ENCODE measurements at places on chromosomes 12 and 14.

GRCh38 chr12:88113871-88114270 is 28.0 kb downstream of the CEP290 start:
- no peak for DNase-seq

DNA sequence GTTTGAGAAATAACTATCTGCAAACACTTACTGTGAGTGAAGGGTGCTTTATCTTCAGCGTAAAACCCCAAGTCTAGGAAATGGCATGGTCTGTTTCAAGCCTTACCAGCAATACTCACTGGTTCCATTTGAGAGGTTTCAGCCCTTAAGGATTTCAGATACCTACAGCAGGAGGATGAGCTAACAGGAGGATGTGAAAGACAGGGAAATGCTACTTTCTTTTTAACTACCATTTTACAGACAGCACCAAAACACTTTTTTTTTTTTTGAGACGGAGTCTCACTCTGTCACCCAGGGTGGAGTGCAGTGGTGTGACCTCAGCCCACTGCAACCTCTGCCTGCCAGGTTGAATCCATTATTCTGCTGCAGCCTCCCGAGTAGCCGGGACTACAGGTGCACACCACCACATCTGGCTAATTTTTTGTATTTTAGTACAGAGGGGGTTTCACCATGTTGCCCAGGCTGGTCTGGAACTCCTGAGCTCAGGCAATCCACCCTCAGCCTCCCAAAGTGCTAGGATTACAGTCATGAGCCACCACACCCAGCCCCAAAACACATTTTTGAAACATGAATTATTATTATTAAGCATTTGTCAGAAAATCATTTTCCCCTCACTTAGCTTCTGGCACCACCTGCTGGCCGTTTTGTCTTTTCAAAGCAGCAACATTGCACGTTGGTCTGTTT is 4.6 kb downstream of the MTRFR start:
- DNase-seq = no peak

DNA sequence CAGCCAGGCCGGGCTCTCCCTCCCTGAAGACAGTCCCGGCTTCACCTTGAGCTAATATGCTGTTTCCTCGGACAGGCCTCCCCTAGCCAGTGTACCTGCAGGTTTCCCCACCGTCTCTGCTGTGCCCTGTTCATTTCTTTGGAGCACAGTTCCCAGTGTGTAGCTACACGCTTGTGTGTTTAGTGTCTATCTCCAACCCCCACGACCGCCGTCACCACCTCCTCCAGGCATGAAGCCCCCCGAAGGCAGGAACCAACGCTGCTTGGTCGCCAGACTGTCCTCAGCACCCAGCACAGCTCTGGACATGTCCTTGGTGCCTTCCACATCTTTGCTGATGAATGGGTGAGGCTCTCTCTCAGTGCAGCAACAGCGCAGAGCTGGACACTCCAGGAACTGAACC is 26.2 kb upstream of the PLEKHG6 start:
- DNase-seq = no peak

- DNase-seq = no peak
These were observed 38.1 kb upstream of the PPP1R13B start for GRCh38 chr14:103885509-103885932.

- DNase-seq = no peak
These were observed 2.7 kb downstream of the SHMT2 start for GRCh38 chr12:57232156-57232756.

DNA sequence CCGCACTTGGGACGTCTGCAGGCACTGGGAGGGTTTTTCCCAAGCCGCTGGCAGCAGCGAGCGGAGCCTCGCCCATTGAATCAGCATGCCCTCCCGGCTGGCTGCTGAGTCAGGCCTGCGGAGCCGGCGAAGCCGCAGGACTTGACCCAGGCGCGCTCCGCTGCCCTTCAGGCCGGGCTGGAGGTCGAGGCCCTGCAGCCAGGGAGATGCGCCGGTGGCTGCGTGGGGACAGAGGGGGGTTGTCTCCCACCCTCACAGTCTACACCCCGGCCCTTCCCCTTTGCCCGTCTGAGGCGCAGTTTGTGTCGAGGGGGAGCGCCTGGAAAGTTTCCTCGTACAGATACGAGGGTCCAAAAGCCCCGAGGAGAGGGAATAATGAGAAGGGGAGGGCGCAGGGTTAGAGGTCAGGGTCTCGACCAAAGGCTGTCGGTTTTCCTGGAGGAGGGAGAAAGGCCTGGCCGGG is 759 bp upstream of the KLC1 start:
- no peak for DNase-seq

DNA sequence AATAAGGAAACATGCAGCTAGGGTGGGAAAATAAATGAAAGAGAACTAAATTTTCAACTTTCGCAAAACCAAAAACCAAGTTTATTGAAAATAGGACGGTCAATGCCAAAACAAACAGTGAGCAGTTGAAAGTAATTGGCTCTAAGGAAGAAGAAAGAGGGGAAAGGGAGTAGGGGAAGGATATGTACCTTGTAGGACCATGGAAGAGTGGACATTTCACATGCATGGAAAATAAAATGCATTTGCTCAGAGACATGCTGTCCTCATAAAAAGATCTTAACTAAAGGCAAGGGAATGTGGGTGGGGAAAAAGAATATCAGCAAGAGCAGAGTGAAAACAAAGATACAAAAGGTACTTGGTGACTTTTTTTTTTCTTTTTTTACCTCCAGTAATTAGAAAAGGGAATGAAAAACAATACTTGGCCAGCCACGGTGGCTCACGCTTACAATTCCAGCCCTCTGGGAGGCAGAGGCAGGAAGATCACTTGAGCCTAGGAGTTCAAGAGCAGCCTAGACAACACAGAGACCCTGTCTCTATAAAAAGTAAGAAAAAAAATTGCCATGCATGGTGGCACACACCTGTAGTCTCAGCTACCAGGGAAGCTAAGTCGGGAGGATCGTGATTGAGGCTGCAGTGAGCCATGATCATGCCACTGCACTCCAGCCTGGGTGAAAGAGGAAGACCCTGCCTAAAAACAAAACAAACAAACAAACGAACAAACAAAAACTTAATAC is 6.6 kb downstream of the TXNDC16 start:
- DNase-seq = no peak

DNA sequence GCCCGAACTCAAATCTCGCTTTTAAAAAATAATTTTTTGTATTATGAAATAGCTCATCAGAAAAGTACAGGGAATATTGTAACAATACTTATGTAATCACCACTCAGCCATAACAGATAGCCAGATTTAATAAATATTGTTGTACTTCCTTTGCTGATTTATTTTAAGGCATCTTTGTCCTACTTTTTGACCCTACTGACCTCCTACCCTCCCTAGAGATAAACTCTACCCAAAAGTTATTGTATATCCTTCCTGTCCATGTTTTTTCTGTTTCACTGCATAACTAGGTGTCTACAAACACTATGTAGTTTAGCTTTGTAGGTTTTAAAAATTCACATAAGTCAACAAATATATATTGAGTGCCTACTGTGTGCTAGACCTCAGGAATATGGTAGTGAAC is 25.1 kb downstream of the SOCS2 start:
- DNase-seq = no peak

DNA sequence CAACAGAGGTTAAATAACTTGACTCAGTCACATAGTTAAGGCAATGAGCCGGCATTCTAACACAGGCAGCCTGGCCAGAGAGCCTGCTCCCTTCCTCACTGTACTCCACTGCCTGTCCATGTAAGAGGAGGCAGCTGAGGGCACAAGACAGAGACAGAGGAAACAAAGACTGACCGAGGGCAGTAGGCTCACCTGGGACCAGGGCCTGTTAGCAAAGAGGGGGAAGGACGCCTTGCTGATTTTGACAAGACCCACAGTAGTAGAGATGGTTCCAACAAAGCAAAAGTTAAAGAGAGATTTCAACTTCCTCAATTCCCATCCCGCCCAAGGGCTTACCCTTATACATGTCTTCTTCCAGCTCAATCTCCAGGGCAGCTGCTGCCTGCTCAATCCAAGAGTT is 26.5 kb downstream of the OTUB2 start:
- no peak for DNase-seq

Data from cortex of kidney (tissue), 1 donor.